H9 (cell line): ENCODE measurements at places on chromosomes 16 and 17.

GRCh38 chr17:19362277-19363113 lies at the start of gene B9D1:
B9D1 (minus strand) TSS chr17:19362723; CDS start chr17:19362569, 154 bp downstream.
- DNase-seq: peak; percentile 92

GRCh38 chr16:11914210-11915113 lies 1.3 kb downstream of the GSPT1 start:
- no peak for DNase-seq

DNA sequence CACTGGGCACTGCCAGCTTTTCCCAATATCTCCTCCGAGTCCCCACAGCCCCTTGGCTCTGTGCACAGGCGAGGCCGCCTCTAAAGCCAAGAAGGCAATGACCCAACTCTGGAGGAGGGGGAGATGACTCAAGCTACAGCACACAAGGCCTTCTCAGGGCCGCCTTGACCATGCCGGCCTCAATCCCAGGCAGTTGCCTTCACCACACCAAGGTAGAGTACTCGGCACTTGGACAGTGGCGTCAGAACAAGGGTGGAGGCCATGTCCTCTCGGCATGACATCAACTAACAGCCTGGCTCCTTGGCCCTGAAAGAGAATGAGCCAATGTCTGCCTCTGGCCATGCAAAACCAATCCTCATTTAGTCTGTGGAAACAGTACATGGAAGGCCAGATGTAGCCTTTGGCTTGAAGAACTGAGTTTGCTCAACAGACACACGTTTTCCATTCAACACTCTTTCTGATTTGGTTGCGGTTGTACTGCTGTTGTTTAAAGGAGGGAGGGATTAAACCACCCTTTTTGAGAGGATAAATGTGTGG lies 139.6 kb downstream of the XYLT1 start:
- DNase-seq: no peak

GRCh38 chr17:78329263-78330059 lies 30.4 kb downstream of the SOCS3 start:
- no peak for DNase-seq

GRCh38 chr16:55120826-55121225 lies 190.2 kb downstream of the IRX5 start:
- DNase-seq: no peak

- DNase-seq: no peak
Measured at GRCh38 chr17:73323409-73324159, 11.8 kb upstream of the CDC42EP4 start.

DNA sequence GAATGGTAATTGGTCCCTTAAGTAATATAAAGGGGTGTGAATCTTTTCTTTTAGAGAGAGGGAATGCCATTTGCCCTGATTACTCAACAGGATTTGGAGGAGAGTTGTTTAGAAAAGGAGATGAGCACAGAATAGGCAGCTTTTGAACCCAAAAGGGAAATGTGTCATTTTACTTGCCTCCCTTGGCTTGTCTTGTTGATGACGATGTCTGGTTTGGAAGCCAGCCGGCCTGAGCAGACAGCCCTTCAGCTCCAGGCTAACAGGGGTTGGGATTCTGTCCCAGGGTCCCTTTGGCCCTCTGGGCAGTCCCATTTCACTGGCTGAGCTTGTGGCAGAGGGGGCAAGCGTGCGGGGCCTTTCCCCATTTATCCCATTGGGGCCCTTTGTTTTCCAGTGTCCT lies 22.3 kb upstream of the PRKAR1A start:
- no peak for DNase-seq

- DNase-seq: no peak
Measured at GRCh38 chr16:50251375-50252081, 14.8 kb upstream of the ADCY7 start.

DNA sequence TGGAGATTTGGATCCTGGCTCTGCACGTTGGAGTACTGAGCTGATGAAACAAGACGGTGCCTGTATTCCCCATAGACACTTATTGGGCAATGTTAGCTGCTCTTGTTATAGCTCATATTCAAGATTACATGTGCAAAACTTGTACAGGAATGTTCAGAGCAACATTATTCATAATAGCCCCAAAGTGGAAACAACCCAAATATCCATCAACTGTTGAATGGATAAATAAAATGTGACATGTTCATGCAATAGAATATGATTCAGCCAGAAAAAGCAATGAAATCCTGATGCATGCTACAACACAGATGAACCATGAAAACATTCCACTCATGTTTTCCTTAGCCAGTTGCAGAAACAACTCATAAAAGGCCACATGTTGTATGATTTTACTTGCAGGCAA lies 5.7 kb upstream of the SDR42E1 start:
- DNase-seq: no peak
